ENCODE measurements at places on chromosomes 4 and X.
A peak's percentile ranks its signal among the peaks of the same experiment; 100 is the strongest.

- no peak for DNase-seq
Measured at GRCh38 chr4:164648849-164649212, 105.1 kb upstream of the SMIM31 start.

GRCh38 chrX:68287419-68287818 is 145.9 kb downstream of the OPHN1 start:
- DNase-seq = no peak

- DNase-seq = no peak
Measured at GRCh38 chr4:37754410-37755185, 68.4 kb upstream of the RELL1 start.

GRCh38 chrX:148268673-148269072 is 231.7 kb upstream of the AFF2 start:
- no peak for DNase-seq

- DNase-seq = peak; percentile 21
Measured at GRCh38 chrX:16112428-16112827, 10.9 kb upstream of the GRPR start.

All from fibroblast of skin of back (primary cell).